Kidney epithelial cell (primary cell): ENCODE measurements at places on chromosomes 4 and X.
A peak's percentile ranks its signal among the peaks of the same experiment; 100 is the strongest.

GRCh38 chrX:15505101-15505500, 4.5 kb downstream of the BMX start:
- DNase-seq = no peak

- DNase-seq = peak; percentile 82
These were observed 26.3 kb upstream of the UBA6 start for GRCh38 chr4:67727124-67727850.

GRCh38 chrX:66872771-66873170, 233.9 kb upstream of the EDA2R start:
- DNase-seq = no peak

- DNase-seq = no peak
These were observed 25.0 kb downstream of the FLNA start for GRCh38 chrX:154349359-154349935.

GRCh38 chr4:42519803-42520417, 122.6 kb downstream of the SHISA3 start:
- DNase-seq = no peak

DNA sequence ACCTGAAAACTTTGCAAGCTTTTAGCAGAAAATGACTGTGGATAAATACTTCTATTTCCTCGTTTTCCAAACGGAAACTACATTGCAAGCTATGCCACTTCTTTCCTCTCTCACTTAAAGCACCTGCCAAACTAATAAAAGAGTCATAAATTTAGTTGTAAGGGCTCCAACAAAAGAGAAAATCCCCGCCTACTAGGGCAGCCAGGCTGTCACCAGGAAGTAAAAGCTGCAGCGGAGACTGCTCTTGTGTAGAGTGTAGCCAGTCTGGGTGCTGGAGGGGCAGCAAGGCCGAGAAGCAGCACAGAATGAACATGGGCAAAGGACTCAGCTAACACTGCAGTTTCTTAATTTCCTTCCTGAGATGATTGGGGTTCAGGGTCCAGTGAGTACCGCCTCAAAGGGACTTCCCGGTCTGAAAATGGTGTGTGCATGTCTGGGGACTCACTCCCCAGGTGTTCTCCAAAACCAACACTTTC, 89.3 kb upstream of the MAML3 start:
- no peak for DNase-seq
